ENCODE measurements at places on chromosomes 13 and 19.

DNA sequence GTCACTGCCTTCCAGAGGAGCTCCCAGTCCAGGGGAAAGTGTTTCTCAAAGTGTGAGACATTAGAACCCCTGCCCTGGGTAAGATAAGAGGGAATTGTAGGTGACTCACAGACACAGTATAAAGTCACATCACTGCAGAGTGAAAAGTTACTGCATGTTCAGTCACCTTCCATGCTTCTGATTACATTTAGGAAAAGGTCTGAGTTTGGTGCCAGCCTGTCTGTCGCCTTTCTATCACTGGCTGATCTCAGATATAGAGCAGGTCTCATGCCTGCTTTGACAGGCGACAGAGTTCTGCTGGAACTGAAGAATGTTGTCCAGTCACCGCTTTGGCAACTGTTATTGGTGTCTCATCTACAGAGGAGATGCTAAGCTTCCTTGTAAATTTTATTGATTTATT, 1078.6 kb downstream of the UQCRFS1 start:
- DNase-seq: no peak

DNA sequence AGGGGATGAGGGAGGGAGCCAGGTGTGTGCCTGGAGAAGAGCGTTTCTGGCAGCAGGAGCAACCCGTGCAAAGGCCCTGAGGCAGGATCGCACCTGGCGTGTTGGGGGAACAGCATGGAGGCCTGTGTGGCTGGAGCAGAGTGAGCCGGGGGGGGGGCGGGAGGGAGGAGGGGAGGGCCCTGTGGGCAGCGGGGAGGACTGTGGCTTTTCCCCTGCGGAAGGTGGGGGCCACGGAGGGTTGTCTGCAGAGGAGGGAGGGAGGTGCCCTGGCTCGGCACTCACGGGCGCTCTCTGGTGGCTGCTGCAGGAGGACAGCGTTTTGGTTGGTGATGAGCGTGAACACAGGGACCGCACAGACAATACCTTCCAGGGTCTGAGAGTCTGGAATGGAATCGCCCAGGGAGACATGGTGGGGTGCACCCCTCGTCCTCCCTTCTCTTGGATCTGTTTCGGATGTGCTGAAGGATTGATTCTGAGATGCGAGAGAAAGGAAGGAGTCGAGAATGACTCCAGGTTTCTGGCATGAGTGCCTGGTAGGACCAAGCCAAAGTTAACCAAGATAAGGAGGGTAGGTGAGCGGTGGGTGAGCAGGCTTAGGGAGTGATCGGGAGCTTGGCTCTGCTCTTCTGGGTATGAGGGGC, 6.5 kb downstream of the RAB11B start:
- peak; percentile 87 for DNase-seq

DNA sequence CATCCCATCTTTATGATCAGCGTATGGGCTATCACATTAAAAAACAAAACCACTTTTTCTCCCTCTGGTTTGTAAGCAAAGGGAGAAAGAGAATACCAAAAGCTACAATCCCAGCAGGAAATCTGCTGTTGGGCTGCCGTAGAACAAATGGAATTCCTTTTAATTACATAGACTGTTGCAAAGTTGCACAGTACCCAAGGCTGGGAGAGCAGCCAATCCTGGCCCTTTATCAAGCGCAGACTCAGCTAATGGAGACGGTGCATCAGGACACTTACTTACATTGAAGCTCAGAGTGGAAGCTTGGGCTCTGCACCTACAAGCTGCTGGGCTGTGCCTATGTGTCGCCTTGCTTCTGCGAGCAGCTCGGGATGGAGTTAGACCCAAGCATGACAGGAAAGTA, 15.2 kb downstream of the CCNA1 start:
- DNase-seq: no peak

DNA sequence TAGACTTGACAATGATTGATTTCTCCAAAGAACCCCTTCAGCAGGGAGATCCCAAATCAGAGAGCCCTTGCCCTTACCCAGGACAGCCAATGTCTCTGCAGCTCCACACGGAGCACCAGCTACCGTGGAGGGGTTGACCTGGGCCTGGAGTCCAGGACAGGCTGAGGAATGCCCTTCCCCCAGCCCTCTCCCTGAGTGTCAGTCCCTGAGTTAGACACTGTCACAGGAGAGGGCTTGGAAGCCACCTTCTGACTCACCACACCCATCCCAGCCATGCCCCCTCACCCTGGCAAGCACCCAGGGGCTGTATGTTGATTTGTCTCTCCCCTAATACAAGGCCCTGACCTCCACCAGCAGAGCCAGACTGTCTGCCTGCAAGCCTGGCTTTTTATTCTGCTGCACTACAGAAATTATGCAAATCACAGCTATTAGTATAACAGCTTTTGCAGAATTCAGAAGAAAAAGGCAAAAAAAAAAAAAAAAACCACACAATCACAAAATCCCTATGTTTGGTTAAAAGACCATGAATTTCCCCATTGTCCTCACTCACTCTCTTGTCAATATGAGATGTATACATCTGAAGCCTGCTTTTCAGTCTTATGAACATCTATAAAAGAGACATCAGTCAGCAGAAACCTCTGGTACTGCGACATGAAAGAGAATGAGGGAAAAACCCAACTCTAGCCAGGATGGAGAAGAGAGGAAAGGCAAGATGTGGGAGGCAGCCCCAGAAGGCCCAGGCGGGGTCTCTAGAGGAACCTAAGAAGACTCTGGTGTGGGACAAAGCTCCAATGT, 240.7 kb downstream of the UQCRFS1 start:
- no peak for DNase-seq

GRCh38 chr19:28569132-28570131, 643.5 kb downstream of the UQCRFS1 start:
- DNase-seq: no peak

- peak; percentile 75 for DNase-seq
These were observed 4.3 kb downstream of the RUVBL2 start for GRCh38 chr19:48997972-48998371.

DNA sequence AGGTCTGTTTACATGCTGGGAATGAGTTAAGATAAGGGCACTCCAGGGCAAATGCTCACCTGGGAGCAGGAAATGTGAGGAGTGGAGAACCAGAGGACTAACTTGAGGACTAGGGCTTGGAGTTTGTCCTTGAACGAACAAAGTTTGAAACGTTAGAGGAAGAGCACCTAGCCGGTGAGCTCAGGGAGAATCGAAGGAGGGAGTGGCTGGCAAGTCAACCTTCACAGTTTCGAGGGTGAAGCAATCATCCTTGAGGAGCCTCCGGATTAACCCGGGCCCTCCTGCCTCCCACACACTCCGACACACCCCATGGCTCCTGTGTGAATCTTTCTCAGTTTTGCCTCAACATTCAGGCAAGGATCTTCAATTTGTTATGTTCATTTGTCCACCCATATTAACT, 58.6 kb downstream of the LMO7 start:
- DNase-seq: no peak

DNA sequence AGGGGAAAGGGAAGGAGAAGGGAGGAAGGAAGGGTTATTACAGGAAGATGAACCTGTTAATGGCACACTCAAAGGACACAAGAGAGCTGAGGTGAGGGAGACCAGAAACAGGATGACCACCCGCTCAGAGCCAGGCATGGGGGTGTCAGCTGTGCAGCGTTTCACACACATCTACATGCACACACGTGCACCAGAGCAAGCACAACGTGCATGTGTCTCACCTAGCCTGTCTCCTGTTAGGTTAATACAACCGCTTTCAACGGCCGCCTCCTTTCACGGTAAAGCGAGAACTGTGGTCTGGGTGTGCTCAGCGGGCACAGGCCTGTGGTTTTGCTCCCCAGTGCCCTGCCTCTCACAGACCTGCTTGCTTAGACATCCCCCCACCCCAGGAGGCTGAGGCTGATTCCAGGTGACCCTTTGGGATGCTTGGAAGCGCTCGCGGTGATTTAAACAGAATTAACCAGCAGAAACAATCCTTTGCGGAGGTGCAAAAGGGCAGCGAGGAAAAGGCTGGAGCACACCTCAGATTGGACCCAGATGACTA, 27.4 kb downstream of the IRS2 start:
- no peak for DNase-seq

- no peak for DNase-seq
These were observed 475 bp upstream of the ZC3H4 start for GRCh38 chr19:47113850-47114651.

DNA sequence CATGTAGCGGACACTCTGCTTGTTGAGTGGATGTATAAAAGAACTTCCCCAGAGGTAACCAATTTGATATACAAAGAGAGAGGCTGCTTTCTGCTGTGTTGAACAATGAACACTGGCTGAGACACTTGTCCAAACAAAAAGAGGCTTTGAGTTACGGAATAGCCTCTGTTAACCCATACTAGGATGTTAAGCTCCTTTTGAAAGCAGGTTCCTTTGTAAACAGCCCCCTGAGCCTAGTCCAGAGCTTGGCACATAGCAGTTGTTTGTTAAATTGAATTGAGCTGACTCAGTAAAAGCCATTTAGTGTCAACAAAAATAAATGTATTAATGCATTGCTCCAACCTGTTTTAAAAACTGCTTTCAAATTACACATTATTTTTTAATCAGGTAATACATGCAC, 200.1 kb downstream of the MZT1 start:
- DNase-seq: no peak

DNA sequence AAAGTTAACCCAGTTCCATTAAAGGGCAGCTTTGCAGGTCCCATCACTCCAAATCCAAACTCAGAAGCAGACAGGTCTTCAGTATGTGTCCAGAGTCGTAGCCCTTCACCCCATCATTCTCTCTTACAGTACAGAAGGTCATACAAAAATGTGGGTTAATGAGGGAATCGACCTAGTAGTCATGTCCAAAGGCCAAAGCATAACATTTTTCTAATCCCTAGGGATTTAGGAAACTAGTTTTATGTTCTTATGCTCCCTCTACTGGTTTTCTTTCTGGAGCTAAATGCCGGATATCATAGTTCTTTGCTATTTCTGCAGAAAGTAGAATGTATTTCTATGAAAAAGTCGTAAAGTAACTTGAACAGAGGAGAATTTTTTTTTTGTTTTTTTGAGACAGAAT, 72.2 kb downstream of the DHRS12 start:
- DNase-seq: no peak

DNA sequence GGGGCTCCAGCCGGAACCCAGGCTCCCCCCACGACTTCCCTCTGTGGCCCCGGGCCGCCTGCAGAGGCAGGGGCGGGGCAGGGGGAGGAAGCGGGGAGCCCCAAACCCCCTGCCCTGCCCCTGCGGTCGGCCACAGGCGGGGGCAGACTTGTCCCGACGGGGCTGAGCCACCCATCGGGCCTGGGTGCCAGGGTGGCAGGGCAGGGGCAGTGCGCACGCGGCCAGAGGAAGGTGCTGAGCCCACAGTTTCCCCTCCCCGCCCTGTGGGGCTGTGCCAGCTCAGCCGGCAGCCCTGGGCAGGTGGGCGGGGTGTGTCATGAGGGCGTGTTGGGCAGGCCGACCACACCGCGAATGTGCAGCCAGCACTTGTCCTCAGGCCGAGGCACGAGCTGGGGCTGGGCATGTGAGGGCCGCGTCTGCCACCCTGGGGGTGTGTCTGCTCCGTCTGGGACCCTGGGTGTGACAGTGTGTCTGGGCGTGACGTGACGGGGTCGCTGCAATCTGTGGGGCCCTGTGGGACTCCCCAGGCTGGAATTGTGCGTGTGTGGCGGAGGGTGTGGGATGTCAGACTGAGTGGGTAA, 17.7 kb downstream of the CCDC97 start:
- DNase-seq: peak; percentile 87

- DNase-seq: peak; percentile 22
These were observed 973.7 kb downstream of the UQCRFS1 start for GRCh38 chr19:28239270-28239669.

GRCh38 chr13:74835579-74835978, 646.4 kb downstream of the TBC1D4 start:
- DNase-seq: no peak

GRCh38 chr13:68927387-68928026, 1180.1 kb upstream of the ATXN8OS start:
- peak; percentile 60 for DNase-seq

- no peak for DNase-seq
These were observed 463 bp downstream of the SUGP1 start for GRCh38 chr19:19319732-19320360.

DNA sequence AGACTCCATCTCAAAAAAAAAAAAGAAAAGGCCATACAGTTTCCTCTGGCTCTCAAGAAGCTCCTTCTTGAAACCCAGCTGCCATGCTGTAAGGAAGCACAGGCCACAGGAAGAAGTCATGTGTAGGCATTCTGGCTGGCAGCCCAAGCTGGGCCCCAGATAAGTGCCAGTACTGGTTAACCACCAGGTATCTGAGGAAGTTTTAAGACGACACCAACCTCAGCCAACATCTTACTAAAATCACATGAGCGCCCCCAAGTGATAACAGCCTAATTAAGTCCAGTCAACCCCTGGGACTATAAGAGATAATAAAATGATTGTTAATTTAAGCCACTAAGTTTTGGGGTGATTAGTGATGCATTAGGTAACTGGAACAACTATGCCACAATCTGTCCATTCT, 27.4 kb upstream of the AKT2 start:
- DNase-seq: peak; percentile 20

DNA sequence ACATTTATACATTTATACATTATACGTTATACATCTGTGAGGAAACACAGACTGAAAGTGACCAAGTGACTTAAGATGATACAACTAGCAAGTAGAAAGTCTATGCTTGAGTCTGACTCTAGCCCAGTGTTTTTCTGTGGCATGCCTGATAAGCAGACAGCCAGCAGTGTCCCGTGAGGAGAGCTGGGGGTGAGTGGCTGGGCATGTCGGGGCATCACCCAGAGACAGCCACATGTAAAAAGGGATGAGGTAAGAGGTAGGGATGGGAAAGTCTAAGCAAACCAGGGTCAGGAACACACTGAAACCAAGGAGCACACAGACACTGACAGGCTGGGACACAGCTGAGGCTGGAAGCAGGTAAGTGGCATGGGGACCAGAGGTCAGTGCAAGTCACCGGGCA, 333.2 kb downstream of the FOXO1 start:
- peak; percentile 11 for DNase-seq

- DNase-seq: no peak
These were observed at the start of gene PRMT1 for GRCh38 chr19:49677231-49677900. Gene PRMT1, plus strand, starts transcription at chr19:49677271. Its CDS starts 10 bp downstream, at chr19:49677281.

DNA sequence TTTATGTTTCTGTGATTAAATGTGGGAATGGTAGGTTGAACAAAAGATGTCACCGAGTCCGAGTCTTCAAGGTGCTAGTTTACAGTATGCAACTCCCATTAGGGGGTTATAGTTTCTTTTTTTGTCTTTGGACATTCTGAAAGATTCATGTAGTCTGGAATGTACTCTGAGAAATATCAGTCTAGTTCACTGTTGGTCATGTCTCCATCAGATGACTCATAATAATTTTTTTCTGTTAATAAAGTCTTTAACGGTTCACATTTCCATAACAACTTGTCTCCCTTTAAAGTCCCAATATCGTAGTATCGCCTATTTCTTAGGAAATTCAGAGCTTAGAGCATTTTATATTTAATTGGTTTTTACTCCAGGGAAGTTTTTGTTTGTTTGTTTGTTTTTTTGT, 13.5 kb upstream of the ESD start:
- DNase-seq: no peak

DNA sequence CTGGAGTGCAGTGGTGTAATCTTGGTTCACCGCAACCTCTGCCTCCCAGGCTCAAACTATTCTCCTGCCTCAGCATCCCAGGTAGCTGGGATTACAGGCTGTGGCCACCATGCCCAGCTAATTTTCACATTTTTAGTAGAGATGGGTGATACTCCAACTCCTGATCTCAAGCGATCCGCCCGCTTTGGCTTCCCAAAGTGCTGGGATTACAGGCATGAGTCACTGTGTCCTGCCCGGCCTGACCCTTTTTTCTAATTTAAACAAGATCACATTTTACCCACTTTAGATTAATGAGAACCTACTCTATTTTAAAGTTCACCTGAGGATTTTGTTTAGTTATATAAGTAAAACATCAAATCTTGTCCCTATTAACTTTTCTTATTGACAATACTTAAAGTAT, 91.8 kb upstream of the POSTN start:
- no peak for DNase-seq

Measured in KBM-7 (cell line).